ENCODE measurements at places on chromosomes 7 and 10.
A peak's percentile ranks its signal among the peaks of the same experiment; 100 is the strongest.

DNA sequence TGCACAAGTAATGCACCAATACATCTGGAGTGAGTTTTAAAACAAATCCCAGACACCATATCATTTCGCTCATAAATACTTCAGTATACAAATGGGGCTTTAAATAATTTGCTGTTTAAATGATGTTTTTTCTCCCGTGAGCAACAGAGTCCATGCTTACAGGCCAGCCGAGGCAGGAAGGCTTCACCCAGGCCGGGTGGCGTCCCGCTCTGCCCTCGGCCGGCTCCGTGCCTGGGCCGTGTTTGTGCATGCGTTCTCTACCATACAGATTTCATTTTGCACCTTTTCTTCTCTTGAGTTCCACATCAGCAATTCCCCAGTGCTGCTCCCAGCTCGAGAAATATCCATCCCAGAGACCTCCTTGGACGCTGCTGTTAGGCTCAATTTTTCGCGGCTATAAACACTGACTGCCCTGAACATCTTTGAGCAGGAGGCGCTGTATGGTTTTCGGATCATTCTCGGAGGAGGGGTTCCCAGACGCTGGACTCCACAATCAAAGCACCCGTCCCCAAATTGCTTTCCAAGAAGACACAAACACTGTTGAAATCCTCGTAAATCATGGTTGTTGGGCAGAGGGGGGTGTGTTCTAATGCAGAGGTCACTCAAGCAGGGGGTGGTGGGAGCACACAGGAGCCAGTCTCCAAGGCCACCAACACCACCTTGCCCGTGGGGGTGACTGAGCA is 91.6 kb downstream of the MICALL2 start:
- DNase-seq: no peak

GRCh38 chr7:2646680-2647571 is 15.1 kb downstream of the TTYH3 start:
- no peak for DNase-seq

- DNase-seq: no peak
These were observed 135.7 kb downstream of the OR13A1 start for GRCh38 chr10:45179691-45180090.

DNA sequence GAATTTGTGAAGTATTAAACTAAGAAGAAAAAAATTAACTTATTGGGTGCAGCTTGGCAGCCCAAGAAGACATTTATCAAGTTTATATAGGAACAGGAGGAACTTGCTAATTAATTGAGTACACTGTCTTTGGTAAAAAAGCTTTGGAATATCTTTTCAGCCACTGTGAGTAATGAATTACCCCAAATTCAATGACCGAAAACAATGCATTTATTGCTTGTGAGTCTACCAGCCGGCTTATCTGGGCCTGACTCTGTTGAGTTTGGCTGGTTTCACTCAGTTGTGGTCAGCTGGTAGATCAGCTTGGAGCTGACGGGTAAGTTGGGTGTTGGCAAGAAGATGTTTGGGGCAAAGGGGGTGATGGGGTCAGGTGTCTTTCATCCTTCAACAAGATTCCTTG is 11.6 kb downstream of the GNG11 start:
- no peak for DNase-seq

GRCh38 chr7:157717211-157718174 is 380.7 kb downstream of the DNAJB6 start:
- DNase-seq: no peak

GRCh38 chr7:127899411-127899810 is 131.8 kb downstream of the LRRC4 start:
- no peak for DNase-seq

GRCh38 chr10:8316284-8316683 is 261.8 kb downstream of the GATA3 start:
- no peak for DNase-seq

GRCh38 chr10:57786850-57787750 is 480.6 kb downstream of the IPMK start:
- DNase-seq: no peak

GRCh38 chr10:80394358-80394916 is 13.9 kb upstream of the PRXL2A start:
- DNase-seq: no peak

- no peak for DNase-seq
These were observed 4.8 kb downstream of the AKAP9 start for GRCh38 chr7:91945476-91945875.

DNA sequence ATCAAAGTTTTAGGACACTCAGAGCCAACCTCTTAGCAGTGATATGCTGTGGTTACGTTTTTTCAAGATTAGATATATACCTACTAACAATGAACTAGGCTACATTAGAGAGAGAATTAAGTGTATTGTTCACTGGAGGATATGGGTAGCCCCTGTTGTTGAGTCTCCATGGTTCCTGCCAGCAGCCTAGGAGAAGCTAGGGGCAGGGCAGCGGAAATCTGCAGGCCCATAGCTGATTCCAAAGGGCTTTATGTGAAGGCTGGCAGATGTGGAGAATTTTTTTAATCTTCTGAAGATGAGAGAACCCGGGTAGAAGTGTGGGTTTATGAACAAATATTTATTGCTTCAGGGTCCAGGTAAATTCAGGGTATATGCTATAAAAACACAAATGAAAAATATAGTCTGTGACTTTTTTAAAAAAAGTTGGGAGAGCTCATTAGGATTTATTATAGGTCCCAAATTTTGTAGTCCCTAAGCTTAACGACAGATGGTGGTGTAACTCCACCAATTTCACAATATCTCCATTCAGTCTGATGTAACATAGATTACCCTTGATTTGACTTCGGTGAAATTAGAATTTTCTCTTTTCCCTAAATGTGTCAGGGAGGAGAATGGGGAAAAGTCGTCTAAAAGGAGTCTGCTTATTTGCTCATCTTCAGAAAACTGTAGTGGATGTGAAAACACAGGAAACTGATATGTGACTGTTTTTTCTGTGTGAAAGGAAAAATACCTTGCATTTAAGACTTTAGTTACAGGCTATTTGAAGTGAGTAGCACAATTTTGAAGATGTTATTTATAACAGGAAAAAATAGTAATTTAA is 163.0 kb upstream of the PPP1R3A start:
- DNase-seq: peak; percentile 78

DNA sequence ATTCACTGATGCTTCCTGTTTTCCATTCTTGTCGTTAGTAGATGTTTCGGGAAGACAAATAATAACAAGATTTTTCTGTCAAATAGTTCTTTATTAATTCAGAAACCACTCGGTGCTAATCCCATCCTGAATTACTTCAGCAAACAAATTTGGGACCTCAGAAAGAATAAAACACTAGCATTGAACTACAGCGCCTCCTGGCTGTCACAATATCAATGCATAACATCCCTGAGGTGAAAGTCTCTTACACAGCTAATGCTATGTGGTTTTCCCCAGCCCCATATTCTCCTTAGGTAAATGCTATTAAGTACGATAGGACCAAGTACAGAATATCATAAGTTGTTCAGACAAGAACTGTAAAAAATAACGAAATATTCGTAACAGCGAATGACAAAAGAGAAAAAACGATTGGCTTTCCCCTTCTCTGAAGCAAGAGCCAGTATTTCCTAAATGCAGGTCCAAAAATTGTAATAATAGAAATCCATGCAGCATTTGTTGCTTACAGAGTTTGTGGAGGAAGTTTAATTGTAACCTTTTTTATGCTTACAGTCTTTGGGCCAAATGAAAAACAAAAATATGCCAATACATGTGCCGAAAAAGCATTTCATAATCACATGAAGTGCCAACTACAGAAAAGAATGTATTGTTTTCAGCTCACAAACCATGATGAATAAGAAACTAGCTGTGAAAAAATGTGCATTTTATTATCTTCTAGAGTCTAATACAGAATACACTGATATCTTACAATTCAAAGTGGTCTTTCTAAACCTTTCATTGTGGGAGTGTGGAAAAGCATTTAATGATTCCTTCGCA is 47.3 kb downstream of the MYPN start:
- DNase-seq: peak; percentile 60

DNA sequence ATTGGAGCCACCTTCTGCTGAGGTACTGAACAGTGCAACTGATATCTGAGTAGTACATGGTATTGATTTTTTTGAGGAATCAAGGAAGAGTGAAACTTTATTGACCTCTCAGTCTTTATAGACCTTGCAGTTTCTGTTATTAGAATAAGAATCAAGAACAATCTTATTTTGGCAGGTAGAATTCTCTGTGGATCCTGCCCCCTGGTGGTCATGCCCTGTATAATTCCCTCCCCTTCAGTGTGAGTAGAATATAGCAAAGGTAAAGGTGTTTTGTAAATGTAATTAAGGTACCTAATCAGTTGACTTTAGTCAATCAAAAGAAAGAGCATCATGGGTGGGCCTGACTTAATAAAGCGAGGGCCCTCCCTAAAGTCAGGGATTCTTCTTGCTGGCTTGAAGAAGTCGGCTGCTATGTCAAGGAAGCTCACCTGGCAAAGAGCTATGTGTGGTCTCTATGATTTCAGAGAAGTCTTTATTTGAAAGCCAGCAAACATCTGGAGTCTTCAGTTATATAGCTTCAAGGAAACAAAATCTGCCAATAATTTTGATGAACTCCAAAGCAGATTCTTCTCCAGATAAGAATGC is 142.8 kb downstream of the LSM5 start:
- no peak for DNase-seq

DNA sequence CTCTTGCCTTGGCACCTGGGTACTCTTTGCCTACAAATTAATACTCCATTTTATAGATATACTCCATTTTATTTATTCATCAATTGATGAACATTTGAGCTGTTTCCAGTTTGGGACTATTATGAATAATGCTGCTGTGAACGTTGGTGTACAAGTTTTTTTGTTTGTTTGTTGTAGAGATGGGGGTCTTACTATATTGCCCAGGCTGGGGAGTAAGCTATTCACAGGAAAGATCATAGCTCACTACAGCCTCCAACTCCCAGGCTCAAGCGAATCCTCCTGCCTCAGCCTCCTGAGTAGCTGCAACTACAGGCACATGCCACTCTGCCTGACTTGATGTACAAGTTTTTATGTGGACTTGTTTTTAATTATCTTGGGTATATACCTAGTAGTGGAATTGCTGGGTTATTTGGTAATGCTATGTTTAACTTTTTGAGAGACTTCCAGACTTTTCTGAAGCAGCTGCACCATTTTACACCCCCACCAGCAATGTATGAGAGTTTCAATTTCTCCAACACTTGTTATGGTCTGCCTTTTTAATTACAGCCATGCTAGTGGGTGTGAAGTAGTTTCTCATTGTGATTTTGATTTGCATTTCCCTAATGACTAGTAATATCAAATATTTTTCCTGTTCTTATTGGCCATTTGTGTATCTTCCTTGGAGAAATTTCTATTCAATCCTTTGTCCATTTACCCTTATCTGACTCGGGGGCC is 15.9 kb downstream of the WBP1L start:
- no peak for DNase-seq

- no peak for DNase-seq
These were observed 113.9 kb downstream of the ITGA8 start for GRCh38 chr10:15605740-15606369.

DNA sequence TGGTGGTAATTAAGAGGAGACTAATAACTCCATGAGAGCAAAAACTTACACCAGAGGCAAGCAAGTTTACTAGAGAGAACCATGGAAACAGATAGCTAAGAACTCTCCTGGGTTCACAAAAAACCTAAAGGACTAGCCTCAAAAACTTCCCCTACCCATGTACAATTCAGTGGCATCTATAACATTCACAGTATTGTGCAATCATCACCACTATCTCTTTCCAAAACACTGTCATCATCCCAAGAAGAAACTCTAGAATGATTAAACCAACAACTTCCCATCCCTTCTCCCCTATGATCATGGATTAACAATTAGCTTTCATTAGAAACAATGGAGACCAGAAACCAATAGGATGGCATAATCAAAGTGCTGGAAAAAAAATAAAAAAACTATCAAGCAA is 1038.3 kb downstream of the LRMDA start:
- no peak for DNase-seq

GRCh38 chr7:154942691-154943090 is 60.2 kb downstream of the PAXIP1 start:
- DNase-seq: no peak

- DNase-seq: no peak
These were observed 62.6 kb downstream of the ZNF777 start for GRCh38 chr7:149398195-149398820.

GRCh38 chr10:102757323-102757722 is 13.6 kb downstream of the WBP1L start:
- no peak for DNase-seq

DNA sequence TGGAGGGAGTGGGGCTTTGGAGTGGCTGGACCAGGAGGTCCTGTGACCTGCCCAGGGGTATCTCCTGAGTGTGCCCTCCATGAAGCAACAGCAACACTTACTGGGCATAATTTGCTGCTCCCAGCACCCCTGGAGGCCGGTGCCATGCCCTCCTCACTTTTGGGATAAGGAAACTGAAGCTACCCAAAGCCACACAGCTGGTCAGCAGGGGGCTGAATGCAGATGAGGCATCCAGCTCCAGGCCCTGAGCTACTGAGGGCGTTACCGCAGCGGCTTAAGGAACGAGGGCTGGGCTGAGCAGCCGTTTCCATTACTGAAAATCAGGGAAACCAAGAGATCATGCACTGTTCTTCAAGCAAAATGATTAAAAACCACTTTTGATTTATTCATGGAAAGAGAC is 408.9 kb downstream of the GLRX3 start:
- no peak for DNase-seq

GRCh38 chr7:69906283-69906995 is 308.2 kb downstream of the AUTS2 start:
- no peak for DNase-seq

DNA sequence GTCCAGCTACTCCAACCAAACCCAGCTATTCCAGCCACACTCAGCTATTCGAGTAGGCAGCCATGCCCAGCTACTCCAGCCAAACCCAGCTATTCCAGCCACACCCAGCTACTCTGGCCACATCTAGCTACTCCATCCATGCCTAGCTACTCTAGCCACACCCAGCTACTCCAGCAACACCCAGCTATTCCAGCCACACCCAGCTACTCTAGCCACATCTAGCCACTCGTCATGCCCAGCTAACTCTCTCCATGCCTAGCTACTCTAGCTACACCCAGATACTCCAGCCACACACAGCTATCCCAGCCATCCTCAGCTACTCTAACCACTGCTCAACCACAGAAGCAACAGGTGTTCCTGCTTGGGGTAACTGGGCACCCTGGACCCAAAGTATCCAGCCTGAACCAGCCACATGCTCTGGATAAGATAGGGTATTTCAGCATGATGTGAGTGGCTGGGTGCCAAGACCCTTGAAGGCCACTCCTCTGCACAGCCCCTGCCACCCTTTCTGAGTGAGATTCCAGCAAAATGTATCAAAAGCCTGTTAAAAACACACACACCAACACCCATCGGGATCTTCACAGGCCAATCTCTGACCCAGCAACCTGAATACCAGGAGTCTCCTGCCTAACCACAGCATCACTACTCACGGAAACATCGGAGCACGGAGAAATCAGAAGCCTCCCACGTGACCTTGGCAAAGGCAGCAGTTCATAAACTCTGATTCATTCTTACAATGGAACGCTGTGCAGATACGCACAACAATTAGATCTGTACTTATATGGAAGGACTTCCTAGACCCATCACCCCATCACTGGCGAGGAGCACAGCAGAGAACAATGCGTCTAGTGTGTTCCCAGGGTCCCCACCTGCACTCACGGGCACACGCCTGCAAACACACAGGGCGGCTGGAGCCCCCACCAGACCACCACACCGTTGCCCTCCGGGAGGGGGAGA is 51.8 kb upstream of the DNAAF5 start:
- no peak for DNase-seq
